ENCODE measurements at places on chromosomes 13 and 19. TPM values are rescaled to one million over a fixed set of nuclear protein-coding genes. Genes with fewer than 3 reads are reported as not detected.

The KCNN1 gene
- total RNA-seq: not detected

The KCNRG gene
- 1.7 TPM for total RNA-seq

The ANKRD27 gene
- total RNA-seq: 33.7 TPM

The FBXL3 gene
- total RNA-seq: 62.8 TPM

The FAM216B gene
- total RNA-seq: 0.59 TPM

The ZNF682 gene
- 6.8 TPM for total RNA-seq

Measured in uterus (tissue), 4 donors.